ENCODE measurements at places on chromosomes 2 and 18.

- peaks cover 13% of the 10 kb centered on the region for H3K36me3 ChIP-seq
- no peak overlapping the region for H3K4me3 ChIP-seq
- no peak overlapping the region for H3K27ac ChIP-seq
- no peaks in the 10 kb centered on the region for H3K4me1 ChIP-seq
These were observed 2.2 kb downstream of the MPP4 start for GRCh38 chr2:201696151-201696659.

DNA sequence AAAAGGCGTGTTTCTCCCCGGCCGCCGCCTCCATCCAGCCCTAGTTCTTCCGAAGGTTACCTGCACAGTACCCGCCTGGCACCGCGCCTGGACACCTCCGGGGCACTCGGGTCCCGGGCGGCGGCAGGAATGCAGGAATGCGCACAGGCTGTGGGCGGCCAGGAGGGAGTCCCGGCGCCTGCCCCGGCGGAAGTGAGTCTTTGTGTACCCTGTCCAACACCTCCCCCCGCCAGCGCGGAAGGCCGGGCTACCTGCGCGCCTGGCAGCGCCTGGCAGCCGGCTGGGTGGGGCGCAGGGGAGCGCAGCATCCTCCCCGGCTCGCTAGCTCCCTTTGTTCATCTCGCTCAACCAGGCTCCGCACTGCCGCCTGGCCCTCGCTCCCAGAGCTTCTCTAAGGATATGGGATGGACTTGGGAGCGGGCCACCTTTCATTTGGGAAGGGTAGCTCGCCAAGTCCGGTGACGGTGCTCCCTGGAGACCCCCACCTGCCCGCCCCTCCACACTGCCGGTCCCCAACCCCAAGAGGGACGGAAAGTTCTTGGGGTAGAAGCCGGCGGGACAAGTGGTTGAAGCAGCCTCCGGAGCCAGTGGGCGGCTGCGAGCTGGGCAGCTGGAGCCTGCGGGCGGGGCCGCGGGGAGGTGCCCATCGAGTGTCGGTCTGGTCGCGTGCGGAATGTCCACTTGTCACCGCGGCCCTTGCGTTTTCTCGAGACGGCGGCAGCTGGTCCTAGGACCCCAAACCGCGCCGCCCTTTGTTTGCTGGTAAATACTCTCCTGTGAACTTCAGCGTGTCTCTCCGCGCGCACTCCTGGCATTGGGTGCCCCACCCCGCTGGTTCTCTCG is 1.2 kb upstream of the ST6GAL2 start:
- no peak for DNase-seq
- H3K27me3 ChIP-seq = no peaks in the 10 kb centered on the region
- peak overlapping the region; percentile 42 for H3K4me3 ChIP-seq
- H3K4me1 ChIP-seq = peaks cover 31% of the 10 kb centered on the region
- H3K27ac ChIP-seq = no peak overlapping the region
- H3K36me3 ChIP-seq = no peaks in the 10 kb centered on the region

- H3K36me3 ChIP-seq = no peaks in the 10 kb centered on the region
- H3K4me3 ChIP-seq = no peak overlapping the region
- no peaks in the 10 kb centered on the region for H3K27me3 ChIP-seq
- no peak overlapping the region for H3K27ac ChIP-seq
- peaks cover 21% of the 10 kb centered on the region for H3K4me1 ChIP-seq
- no peak for DNase-seq
These were observed 70.2 kb downstream of the AGAP1 start for GRCh38 chr2:235564066-235564465.

DNA sequence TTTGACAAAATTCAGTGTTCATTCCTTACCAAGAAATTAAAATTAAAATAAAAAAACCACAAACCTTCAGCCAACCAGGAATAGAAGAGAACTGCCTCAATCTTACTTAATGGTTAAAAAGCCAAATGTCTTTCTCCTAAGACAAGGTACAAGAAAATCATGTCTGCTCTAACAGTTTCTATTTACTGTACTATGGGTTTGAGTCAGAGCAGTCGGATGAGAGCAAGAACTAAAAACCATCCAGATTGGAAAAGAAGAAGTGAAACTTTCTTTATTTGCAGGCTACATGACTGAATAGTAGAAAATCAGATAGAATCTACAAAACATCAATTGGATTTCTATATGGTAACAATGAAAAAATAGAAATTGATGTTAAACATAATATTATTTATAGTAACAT is 555.5 kb upstream of the TNP1 start:
- no peak for DNase-seq
- H3K27ac ChIP-seq = no peak overlapping the region
- H3K36me3 ChIP-seq = no peaks in the 10 kb centered on the region
- H3K4me1 ChIP-seq = no peaks in the 10 kb centered on the region
- no peak overlapping the region for H3K4me3 ChIP-seq
- no peaks in the 10 kb centered on the region for H3K27me3 ChIP-seq

DNA sequence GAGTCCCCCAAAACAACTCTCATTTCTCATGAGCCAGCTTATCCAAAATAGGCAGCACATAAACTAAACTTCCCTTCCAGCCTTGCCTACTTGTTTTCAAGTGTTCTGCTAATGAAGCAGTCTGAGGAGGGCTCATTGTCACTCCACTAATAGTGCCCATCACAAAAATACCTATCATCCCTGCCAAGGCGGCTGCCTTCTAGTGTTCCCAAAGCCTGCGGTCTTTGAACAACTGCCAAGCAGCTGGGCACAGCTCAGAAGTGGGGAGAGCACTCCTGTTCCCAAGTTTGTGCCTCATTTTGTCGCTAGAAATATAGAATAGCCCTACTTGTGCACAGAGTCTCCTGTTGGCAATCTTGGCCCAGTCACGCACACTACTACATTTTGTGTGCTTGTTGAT is 50.3 kb downstream of the DTNA start:
- no peak overlapping the region for H3K27ac ChIP-seq
- no peak overlapping the region for H3K4me3 ChIP-seq
- H3K36me3 ChIP-seq = no peaks in the 10 kb centered on the region
- H3K4me1 ChIP-seq = no peaks in the 10 kb centered on the region

DNA sequence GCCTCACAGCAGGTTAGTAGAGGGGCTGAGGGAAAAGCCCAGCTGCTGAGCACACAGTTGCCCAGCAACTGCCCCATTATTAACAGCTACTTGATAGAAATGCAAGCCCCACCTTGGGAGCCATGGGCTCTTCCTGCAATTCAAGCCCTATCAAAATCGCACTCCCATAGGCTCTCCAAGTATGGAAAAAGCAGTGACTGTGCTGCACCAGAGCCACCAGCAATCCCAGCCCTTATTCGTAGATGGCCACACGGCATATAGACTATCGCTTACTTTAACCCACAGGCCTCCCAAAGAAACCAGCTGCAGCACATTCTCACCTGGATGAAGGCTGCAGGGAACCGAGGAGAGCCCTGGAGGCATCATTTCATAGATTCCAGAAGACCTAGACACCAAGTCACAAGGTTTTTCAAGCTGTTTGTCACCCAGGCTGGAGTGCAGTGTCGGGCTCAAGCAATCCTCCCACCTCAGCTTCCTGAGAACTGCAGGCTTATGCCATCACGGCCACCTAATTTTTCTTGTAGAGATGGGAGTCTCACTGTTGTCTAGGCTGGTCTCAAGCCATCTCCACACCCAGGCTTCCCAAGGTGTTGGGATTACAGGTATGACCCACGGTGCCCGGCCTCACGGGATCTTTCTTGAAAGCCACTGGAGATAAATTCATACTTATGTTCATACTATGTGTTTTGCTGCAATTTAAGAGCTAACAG is 11.3 kb downstream of the NCL start:
- DNase-seq = no peak
- no peaks in the 10 kb centered on the region for H3K27me3 ChIP-seq
- H3K27ac ChIP-seq = no peak overlapping the region
- no peak overlapping the region for H3K4me3 ChIP-seq
- peaks cover 3% of the 10 kb centered on the region for H3K4me1 ChIP-seq

GRCh38 chr18:61738042-61738441 is 154.8 kb downstream of the RNF152 start:
- H3K27ac ChIP-seq = peak overlapping the region; percentile 66
- H3K27me3 ChIP-seq = no peaks in the 10 kb centered on the region
- H3K4me1 ChIP-seq = peaks cover 19% of the 10 kb centered on the region

- H3K27ac ChIP-seq = no peak overlapping the region
- no peak for DNase-seq
- H3K4me3 ChIP-seq = no peak overlapping the region
- H3K36me3 ChIP-seq = no peaks in the 10 kb centered on the region
- no peaks in the 10 kb centered on the region for H3K4me1 ChIP-seq
These were observed 95.7 kb upstream of the STPG4 start for GRCh38 chr2:47250586-47251403.

GRCh38 chr2:136901732-136902131 is 136.4 kb downstream of the THSD7B start:
- no peaks in the 10 kb centered on the region for H3K4me1 ChIP-seq
- H3K36me3 ChIP-seq = no peaks in the 10 kb centered on the region
- no peaks in the 10 kb centered on the region for H3K27me3 ChIP-seq
- DNase-seq = no peak
- no peak overlapping the region for H3K27ac ChIP-seq

- H3K27ac ChIP-seq = no peak overlapping the region
- DNase-seq = no peak
- no peak overlapping the region for H3K4me3 ChIP-seq
These were observed 177.9 kb upstream of the SLC14A2 start for GRCh38 chr18:45437366-45437765.

DNA sequence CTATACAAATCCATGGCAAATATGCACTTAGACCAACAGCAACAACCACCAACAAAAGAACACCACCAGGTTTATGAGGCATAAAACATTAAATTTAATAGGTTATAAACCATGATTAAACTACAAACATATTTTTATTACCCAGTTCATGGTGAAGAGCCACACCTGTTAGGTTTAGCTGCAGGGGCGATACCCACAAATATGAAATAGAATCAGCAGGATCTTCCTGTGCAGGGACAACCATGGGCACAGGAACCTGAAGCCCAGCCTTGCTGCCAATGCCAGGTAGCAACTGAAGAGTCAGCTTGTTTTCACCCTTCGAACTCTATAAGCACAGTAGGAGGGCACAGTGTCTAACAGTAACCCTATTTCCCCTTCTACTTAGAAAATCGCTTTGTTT is 675.0 kb downstream of the SATB2 start:
- H3K27ac ChIP-seq = no peak overlapping the region
- no peaks in the 10 kb centered on the region for H3K27me3 ChIP-seq
- H3K4me1 ChIP-seq = no peaks in the 10 kb centered on the region
- H3K4me3 ChIP-seq = no peak overlapping the region

GRCh38 chr18:42950732-42951131 is 164.8 kb downstream of the RIT2 start:
- no peaks in the 10 kb centered on the region for H3K27me3 ChIP-seq
- no peak overlapping the region for H3K4me3 ChIP-seq
- no peaks in the 10 kb centered on the region for H3K36me3 ChIP-seq
- H3K4me1 ChIP-seq = no peaks in the 10 kb centered on the region

- no peaks in the 10 kb centered on the region for H3K4me1 ChIP-seq
- H3K36me3 ChIP-seq = no peaks in the 10 kb centered on the region
- H3K4me3 ChIP-seq = no peak overlapping the region
These were observed 91.7 kb downstream of the MDH1 start for GRCh38 chr2:63680455-63680854.

GRCh38 chr2:240810199-240810598 is 9.8 kb downstream of the KIF1A start:
- H3K36me3 ChIP-seq = no peaks in the 10 kb centered on the region
- no peaks in the 10 kb centered on the region for H3K27me3 ChIP-seq

DNA sequence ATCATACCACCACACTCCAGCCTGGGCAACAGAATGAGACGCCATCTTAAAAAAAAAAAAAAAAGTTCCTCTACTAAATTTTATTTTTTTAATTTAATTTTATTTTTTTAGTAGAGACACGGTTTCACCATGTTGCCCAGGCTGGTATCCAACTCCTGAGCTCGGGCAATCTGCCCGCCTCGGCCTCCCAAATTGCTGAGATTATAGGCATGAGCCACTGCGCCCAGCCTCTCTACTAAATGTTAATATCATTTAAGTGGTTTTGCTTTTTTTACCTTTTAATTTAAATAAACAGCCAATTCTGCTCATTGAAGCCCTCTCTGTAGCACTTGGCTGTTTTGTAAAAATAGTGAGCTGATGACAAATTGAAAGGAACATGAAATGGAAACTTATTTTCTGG is 9.2 kb downstream of the RAB17 start:
- peaks cover 10% of the 10 kb centered on the region for H3K4me1 ChIP-seq
- H3K4me3 ChIP-seq = no peak overlapping the region

- H3K27ac ChIP-seq = no peak overlapping the region
- H3K4me3 ChIP-seq = no peak overlapping the region
- H3K27me3 ChIP-seq = no peaks in the 10 kb centered on the region
- no peaks in the 10 kb centered on the region for H3K36me3 ChIP-seq
- peaks cover 15% of the 10 kb centered on the region for H3K4me1 ChIP-seq
These were observed 47.1 kb upstream of the FHL2 start for GRCh38 chr2:105445976-105446375.

GRCh38 chr18:47683774-47684173 is 246.7 kb downstream of the SMAD2 start:
- no peak overlapping the region for H3K27ac ChIP-seq
- H3K4me1 ChIP-seq = no peaks in the 10 kb centered on the region
- no peak overlapping the region for H3K4me3 ChIP-seq
- no peak for DNase-seq
- H3K36me3 ChIP-seq = no peaks in the 10 kb centered on the region

DNA sequence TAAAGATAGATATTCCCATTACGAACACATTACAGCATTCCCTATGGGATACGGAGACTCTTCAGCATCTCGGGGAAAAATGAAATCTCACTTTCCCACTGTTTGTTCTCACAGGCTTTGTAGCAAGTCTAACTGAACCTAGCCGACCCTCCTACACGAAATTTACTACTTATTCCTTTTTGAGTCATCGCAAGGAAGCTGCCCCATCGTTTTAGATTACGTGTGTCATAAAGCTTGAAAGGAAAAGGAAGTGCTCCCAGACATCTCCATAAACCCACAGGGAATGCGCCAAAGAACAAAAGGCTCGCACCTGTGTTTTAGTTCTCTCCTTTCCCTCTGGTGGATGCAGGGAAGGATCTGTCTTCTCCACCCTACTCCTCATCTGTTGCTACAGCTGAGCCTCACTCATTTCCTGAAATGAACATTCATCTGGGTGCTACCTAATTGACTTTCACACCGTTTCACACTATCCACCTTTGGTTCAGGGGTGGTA is 76.2 kb upstream of the STK39 start:
- H3K27me3 ChIP-seq = no peaks in the 10 kb centered on the region
- no peak overlapping the region for H3K27ac ChIP-seq
- no peaks in the 10 kb centered on the region for H3K4me1 ChIP-seq

Measured in esophagus squamous epithelium (tissue), 5 donors.